ENCODE measurements at places on chromosomes 4 and X.

- DNase-seq = no peak
These were observed 47.8 kb downstream of the CRLF2 start for GRCh38 chrX:1164322-1165288.

DNA sequence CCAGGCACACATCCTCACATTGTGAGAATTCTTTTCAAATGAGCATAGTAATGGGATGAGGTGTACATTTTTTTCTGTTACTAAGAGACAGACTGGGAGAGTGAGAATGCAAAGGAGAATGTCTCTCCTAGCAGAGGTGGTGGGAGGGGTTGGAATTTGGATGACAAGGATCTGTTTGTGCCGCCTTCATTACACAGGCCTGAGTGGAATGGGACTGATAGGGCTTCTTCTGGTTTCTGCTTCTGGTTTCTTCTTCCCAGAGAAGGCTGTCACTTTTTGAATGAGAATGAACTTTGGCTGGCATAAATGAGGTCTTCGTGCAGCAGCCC lies 55.4 kb downstream of the C4orf51 start:
- DNase-seq = peak; percentile 80

DNA sequence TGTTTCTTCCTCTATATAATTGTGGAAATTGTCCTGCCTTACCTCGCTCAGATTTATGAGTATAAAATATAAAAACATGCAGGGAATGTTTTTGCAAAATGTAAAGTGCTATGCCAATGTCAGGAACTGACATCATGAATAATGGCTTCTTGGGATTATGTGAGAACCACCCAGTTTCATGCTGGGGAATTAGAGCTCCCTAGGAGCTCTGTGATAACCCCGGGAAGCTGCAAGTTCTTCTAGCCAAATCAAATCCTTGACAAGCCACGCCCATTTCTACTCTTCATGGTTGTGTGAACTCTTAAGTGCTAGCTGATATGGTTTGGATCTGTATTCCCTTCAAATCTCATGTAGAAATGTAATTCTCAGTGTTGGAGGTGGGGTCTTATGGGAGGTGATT lies 85.9 kb upstream of the PAK3 start:
- DNase-seq = no peak

- DNase-seq = no peak
These were observed 91.6 kb upstream of the NLRP2B start for GRCh38 chrX:57771689-57772088.

DNA sequence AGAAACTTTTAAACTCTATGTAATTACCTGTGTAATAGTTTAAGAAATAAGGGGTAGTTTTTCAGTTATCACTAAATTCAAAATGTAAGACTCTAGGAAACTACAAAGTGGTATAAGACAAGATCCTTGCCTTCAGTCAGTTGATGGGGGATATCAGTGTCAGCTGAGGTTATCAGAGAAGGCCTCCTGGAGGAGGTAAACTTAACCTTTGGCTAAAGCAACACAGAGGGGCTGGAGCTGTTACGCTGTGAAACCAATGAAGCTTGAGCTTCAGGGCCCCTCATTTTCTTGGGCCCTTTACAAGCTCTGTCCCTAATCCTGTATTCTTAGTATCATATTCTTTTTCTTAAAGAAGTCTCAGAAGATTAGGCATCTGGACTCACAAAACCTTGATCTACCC lies 35.9 kb downstream of the FAM13A start:
- no peak for DNase-seq

DNA sequence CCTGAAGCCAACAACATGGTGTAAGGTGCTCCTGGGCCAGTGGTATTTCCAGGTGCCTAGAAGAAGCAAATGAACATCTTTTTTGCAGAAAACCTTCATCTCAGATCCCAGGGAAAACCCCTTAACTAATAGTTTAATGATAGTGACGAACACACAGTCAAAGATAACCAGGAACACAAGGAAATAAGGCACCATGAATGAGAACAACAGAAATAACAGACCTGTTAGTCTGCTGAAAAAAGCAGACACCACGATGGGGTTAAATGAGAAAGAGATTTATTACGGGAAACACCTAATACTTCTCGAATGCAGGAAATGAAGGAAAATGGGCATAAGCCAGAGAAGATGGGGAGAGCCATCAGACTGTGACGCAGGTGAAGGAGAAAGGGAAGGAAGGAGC lies 30.6 kb upstream of the WWC2 start:
- no peak for DNase-seq

- DNase-seq = no peak
These were observed 43.2 kb downstream of the ZBTB49 start for GRCh38 chr4:4333265-4333706.

DNA sequence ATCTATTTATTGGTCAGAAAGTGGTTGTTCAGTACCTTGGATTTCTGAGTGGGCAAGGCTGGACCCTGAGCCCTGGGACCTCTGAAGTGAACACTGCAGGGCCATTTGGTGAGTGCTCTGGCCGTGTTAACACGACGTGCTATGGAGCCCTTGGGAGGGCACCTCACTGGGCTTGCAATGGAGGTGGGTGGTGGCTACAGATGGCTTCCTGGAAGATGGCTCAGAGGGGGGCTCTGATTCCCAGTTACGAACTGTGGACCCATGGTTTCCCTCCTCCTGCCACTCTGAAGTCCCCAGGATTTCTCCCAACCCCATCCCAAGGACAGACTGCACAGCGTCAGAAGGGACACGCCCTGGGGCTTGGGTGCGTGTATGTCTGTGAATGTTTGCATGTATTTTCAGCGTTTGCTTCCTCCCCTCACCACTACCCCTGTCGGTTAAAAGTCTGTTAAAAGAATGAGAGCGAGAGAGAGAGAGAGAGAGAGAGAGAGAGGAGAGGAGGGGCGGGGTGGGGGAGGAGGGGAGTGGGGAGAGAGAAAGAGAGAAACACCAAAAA lies 3.7 kb upstream of the RHOH start:
- no peak for DNase-seq

- DNase-seq = no peak
These were observed 1.3 kb downstream of the FAM149A start for GRCh38 chr4:186105647-186106321.

GRCh38 chrX:135951291-135951690 lies 22.5 kb downstream of the MMGT1 start:
- no peak for DNase-seq

- DNase-seq = peak; percentile 71
These were observed 15.8 kb downstream of the SORBS2 start for GRCh38 chr4:185796176-185796575.

- DNase-seq = no peak
These were observed 167.4 kb upstream of the NAP1L5 start for GRCh38 chr4:88865046-88865445.

DNA sequence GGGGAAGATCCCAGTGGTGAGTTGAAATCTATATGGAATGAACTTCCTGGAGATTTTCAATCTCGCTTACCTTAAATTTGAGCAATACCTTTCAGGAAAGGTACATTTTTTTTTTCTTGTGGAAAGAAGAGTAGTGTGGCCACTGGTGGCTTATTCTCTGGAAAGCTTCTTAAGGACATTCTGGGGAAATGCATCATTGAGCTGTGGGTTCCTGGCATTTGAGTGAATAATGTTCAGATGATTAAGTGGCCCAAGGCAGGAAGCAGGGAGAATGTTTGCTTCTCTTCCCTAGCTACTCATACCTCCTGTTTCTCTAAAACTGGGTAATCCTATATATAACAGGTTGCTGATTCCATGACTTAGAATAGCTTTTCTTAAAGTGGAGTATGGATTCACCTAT lies 31.8 kb downstream of the STAG2 start:
- DNase-seq = peak; percentile 1

GRCh38 chr4:47215759-47216158 lies 184.4 kb downstream of the GABRB1 start:
- no peak for DNase-seq

DNA sequence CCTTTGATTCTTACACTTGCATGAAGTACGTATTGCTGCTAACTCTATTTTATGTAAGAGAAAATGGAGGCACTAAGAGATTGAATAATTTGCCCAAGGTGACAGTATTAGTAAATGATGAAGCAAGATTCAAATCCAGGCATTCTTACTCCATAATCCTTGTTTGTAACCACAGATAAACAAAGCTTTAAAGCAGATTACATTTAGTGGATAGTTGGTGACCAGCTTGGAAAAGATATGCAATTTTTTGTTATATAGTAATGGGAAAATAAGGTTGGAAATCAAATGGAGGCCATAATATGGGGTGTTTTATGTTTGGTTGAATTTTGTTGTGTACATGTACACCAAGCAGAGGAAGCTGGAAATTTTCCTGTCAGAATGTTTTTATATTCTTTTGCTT lies 30.8 kb downstream of the MND1 start:
- DNase-seq = no peak

GRCh38 chr4:74410272-74410671 lies 34.7 kb upstream of the AREG start:
- DNase-seq = no peak

- no peak for DNase-seq
These were observed 163.1 kb downstream of the ARAP2 start for GRCh38 chr4:36081185-36081584.

DNA sequence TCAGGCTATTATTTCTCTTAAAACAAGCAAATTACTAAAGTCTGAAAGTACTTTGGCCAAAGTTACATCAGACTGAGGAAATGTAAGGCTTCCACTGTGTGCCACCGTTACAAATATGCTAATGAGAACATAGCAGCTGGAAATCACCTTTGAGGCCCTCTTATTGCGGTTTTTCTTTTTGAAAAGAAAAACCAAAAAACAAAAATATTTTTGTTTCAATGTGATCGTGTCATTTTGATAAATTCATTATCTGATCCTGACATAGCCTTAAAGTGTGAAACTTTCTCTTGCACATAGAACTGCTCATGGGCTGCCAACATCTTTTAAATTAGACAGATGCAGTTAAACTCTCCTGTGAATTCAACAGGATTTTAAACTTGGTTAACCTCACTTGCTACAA lies 2.8 kb upstream of the TIFA start:
- no peak for DNase-seq

DNA sequence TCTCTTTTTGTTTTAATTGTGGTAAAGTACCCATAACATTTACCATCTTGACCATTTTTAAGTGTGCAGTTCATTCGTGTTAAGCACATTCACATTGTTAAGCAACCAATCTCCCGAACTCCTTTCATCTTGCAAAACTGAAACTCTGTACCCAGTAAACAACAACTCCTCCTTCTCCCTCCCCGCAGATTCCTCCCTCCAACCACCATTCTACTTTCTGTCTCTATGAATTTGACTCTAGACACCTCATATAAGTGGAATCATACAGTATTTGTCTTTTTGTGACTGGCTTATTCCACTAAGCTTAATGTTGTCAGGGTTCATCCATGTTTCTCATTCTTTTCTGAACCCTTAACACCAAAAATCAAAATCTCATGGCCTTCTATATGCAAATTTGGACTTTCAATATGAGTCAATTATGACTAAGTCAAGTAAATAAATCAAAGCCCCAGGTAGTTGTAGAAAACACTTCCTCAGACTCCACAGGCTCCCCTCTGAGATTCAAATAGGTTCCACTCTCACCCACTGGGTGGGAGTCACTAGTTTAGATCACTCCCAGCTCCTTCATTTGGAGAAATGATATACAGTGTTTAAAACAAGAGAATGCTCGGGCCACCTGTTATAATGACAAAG lies 9.8 kb upstream of the RTL5 start:
- no peak for DNase-seq

GRCh38 chr4:32929796-32930699 lies 2209.9 kb downstream of the PCDH7 start:
- no peak for DNase-seq

- DNase-seq = no peak
These were observed 97.4 kb downstream of the RASL11B start for GRCh38 chr4:52959541-52959940.

DNA sequence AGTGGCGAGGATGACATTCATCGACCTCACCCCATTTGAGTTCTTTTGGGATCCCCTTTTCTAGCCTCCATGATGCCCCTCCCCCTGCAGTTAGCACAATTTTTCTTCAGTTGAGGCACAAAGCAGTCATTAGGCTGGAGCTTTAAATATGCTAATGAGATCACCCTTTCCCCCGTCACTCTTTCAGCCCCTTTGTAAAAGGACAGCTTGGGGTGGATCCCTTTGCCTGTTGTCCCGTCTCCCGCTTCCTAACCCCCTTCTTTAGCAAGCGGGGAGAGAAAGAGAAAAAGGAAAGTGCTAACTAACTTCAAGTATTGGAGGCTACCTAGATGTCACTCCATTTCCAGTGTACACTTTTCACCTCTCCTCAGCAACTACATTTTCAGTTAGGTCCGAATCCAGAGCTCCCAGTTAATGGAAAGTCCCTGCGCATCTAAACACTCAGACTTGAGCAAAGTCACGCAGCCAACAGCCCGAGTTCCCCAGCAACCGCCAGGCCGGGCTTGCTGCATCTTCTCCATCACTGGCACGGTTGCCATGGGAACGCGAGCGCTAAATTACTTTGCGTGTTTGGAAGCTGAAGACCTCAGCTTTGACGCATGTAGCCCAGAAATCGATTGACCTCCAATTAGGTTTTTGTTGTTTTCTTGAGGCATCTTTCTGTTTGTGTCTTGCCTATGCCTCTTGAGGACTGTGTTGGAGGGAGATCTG lies 76.8 kb downstream of the RTL5 start:
- DNase-seq = no peak

DNA sequence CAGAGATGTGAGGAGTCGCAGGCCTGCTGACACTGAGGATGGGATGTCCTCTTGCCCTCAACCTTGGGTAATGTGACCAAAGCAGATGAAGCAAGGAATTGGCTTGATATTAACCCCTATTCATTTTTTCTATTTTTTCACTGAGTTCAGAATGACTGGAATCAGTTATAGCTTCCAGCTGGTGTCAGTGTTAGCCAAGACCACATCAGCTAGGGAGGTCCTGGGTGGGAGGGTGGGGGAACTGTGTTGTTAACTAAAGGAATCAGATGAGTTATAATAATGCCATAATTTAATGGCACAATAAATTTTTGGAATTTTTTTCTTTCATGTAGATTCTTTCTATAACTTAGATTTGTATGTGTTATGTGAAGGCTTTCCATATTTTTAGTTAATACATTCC lies 91.9 kb downstream of the EGF start:
- DNase-seq = no peak

- DNase-seq = no peak
These were observed 191.5 kb downstream of the SLIT2 start for GRCh38 chr4:20443015-20443805.

DNA sequence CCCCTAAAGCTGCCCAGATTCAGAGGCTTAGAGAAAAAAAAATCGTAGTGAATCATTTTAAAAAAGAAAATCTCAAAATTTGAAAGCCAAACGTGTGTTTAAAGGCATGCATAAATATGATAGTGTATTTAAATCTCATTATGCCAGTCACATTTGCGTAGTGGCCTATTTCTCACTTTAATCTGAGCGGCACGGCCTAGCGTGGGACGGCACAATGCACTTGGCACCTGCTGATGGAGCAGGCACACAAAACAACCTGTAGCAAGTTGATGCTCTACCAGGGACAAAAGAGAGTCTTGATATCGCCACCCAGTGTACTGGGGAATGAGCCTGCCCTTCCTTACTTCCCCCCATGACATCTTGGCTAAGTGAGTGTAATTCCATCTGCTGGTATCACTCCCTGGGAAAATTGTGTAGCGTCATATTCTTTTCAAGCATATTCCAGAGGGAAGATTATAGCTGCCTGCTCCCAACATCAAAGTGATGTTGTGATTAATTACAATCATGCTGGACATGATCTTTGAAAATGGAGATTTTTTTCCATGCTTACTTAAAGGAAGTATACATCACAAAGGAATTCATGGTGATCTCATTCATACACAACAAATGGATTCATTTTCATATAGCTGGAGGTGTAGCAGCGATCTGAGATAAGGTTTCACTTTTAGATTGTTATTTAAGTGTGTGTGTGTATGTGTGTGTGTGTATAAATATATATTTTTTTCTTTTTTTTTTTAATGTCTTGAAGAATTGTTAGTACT lies 138.8 kb downstream of the DCTD start:
- peak; percentile 11 for DNase-seq
